PC-9 (cell line): ENCODE measurements at places on chromosomes 4 and X.

GRCh38 chr4:149161247-149161646, 654.4 kb downstream of the IQCM start:
- no peak for DNase-seq

DNA sequence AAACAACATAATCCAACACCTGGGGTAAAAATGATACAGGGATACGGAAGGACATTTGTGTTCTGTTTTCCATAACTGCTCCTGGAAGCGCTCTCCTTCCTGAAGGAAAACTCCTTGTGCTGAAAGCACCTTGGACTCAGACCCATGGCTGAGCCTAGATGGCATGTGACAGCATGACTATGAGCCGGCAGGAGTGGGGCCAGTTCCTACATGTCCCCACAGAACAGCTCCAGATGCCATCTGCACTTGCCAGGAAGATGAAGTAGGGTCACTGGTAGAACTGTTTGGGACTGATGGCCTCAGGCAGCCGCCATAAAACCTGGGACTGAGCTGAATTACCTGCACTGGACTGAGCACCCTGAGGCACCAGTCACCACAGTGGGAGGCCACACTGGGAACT, 56.0 kb upstream of the BCLAF3 start:
- no peak for DNase-seq

- DNase-seq: no peak
Measured at GRCh38 chrX:258291-259040, 22.7 kb upstream of the PLCXD1 start.

- no peak for DNase-seq
Measured at GRCh38 chrX:123083924-123084323, 100.2 kb upstream of the GRIA3 start.

- DNase-seq: peak; percentile 30
Measured at GRCh38 chrX:154750301-154751202, at the start of gene GAB3. Gene GAB3 (minus strand): TSS chrX:154751077. CDS start chrX:154751025, 52 bp downstream.

- no peak for DNase-seq
Measured at GRCh38 chr4:120403296-120403695, 336.6 kb upstream of the MAD2L1 start.

GRCh38 chrX:39491548-39492297, 606.0 kb downstream of the BCOR start:
- DNase-seq: no peak

GRCh38 chrX:105463473-105463872, 243.0 kb upstream of the TEX13A start:
- no peak for DNase-seq

DNA sequence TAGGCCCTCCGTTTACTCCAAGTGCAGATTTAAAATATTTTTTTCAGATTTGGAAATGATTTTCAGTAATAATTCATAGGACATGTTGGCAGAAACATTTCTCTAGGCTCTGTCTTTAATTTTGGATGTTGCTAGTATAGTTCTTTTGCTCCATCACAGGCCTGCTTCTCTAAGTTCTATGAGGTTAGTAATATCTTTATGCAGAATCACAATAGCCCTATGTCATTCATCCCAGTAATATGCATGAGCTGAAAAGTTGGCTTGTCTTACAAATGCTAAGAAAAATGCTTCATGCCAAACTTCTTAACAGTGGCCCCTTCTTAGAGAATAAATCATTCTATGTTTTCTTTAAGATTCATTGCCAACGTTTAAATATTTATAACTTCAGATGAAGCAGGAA, 148.3 kb upstream of the TLL1 start:
- no peak for DNase-seq

- no peak for DNase-seq
Measured at GRCh38 chrX:72100051-72100755, 31.5 kb downstream of the RTL5 start.
